Mucosa of gallbladder (tissue), 1 donor: ENCODE measurements at places on chromosomes 5 and 9. TPM values are rescaled to one million over a fixed set of nuclear protein-coding genes. Genes with fewer than 3 reads are reported as not detected.

Gene TJP2
- 116 TPM for total RNA-seq

DNA sequence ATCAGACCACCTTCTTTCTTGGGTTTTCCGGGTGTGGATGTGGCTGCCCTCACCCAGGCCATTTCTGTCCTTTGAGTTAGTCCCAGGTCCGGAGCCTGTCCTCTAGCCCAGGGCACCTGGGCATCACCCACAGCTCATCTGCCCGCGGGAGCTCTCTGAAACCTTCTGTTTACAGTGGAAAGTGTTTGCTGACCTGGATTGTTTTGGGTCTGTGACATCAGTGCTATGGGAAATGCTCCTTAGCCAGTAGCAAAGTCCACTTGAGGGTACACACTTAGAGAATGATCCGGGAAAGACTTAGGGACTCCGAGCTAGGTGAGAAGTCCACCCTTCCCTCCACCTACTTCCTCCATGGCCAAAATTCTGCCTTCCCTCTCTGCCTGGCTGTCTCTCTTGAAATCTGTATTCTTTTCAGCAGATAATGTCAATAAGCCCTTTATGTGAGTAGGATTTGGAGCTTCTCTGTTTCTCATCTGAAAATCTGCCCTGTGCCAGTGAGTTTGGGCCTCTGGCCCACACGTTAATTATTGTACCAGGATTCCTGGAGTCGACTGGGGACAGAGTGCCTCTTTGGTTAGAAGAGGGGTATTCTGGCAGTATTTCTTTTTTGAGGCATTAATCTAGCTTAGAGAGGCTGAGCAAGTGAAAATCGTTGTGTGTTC is 19.9 kb downstream of the ABLIM3 start:
- DNase-seq = peak; percentile 35

Gene LOX
- 9.9 TPM for total RNA-seq

Gene ELOVL7
- 66.8 TPM for total RNA-seq

GRCh38 chr5:157772127-157772526 is 28.6 kb downstream of the LSM11 start:
- no peak for DNase-seq

GRCh38 chr5:4230786-4231641 is 635.4 kb downstream of the IRX1 start:
- DNase-seq = no peak

Gene PTGDS
- 481 TPM for total RNA-seq

DNA sequence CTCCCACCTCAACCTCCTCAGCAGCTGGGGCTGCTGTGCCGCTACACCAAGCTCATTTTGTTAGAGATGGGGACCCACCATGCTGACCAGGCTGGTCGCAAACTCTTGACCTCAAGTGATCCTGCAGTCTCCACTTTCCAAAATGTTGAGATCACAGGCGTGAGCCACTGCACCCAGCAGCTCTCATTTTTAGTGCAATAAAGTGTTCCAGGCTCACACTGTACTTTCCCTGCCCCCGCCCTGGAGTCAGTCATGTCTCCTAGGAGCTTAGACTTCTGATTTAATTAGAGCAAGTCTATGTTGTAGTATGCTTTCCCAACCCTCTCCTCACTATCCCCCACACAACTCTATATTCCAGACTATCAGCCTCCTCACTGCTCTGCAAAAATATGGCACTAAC is 238.0 kb upstream of the ACTBL2 start:
- no peak for DNase-seq

DNA sequence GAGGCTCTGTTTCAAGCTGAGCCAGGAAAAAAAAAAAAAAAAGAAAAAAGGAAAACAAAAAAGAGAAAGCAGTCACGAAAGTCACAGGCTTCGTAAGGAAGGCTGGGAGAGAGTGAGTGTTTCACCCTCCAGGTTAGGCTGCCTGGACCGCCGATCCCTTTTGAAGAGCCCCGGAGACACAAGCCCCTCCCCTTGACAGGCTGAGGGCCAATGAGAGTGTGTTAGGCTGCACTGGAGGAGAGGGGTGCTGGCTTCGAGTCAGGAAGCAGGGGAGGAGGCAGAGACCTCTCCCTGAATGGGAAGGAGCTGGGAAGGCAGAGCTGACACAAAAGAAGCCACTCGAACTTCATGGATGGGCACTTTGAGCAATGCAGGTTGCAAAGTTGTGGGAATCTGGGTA is at the start of gene NMUR2:
Gene NMUR2, minus strand, starts transcription at position 135 of the 400 bp plus-strand sequence. CDS start 166 bp downstream, outside the sequence.
- no peak for DNase-seq

Gene CAPSL
- not detected for total RNA-seq

DNA sequence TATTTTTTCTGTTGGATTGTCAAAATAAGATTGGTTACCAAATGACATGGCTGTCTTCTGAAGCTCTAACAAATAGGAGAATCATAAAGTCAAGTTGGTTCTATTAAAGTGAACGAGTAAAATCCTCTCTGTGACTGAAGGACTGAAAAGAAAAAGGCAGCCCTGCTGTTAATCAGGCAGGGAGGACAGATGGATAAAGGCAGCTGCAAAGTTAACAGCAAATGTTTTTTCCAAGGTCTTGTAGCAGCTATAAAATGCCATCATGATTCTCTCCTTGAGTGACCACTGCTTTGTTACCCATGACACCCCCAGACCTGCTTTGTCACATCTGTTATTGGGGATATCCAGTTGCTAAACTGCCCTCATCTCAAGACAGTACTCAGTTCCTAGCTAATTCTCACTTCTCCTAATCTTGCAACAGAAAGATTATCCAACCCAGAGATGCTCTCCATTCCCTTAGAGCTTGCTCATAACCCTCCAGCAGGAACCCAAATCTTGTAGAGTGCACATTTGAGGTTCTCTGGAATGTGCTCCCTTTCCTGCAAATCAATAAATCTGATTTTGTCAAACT is 89.7 kb upstream of the PARP8 start:
- DNase-seq = no peak

DNA sequence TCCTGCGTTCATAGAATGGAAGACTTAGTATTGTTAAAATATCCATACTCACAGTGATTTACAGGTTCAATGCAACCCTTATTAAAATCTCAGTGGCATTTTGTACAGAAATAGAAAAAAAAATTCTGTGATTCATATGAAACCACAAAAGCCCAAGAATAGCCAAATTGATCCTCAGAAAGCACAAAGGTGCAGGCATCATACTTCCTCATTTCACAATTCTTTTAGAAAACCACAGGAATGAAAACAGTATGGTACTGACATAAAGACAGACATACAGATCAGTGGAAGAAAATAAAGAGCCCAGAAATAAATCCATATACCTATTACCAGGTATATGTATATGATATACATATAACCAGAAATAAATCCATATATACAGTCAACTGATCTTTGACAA is 86.8 kb upstream of the MEGF10 start:
- no peak for DNase-seq

DNA sequence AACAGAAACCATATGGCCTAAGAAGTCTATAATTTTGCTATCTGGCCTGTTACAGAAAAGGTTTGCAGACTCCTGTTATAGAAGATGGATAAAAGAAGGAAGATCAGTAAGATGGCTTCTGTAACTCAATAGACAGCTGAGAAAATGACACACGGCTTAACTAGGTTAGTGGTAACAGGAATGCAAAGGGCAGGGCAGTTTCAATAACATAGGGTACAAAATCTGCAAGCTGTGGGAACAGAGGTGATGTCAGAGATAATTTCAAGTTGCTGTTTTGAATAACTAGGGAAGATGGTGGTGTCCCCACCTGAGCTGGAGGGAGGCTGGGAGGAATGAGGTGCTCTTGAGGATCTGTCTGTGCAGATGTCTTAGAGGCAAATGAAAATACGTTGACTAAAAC is 106.5 kb downstream of the GLIS3 start:
- no peak for DNase-seq

- peak; percentile 56 for DNase-seq
Observed at GRCh38 chr9:135255033-135255840, 167.8 kb downstream of the OLFM1 start.

Gene TMEM215
- not detected for total RNA-seq

Gene SLCO6A1
- not detected for total RNA-seq

- no peak for DNase-seq
Observed at GRCh38 chr5:151602806-151603205, 11.7 kb upstream of the FAT2 start.

- DNase-seq = no peak
Observed at GRCh38 chr5:97276474-97277120, 93.5 kb upstream of the RIOK2 start.

GRCh38 chr9:137245450-137246421 is 4.6 kb downstream of the TUBB4B start:
- DNase-seq = no peak

Gene SOHLH1
- not detected for total RNA-seq

Gene UNC5A
- total RNA-seq = 0.14 TPM

DNA sequence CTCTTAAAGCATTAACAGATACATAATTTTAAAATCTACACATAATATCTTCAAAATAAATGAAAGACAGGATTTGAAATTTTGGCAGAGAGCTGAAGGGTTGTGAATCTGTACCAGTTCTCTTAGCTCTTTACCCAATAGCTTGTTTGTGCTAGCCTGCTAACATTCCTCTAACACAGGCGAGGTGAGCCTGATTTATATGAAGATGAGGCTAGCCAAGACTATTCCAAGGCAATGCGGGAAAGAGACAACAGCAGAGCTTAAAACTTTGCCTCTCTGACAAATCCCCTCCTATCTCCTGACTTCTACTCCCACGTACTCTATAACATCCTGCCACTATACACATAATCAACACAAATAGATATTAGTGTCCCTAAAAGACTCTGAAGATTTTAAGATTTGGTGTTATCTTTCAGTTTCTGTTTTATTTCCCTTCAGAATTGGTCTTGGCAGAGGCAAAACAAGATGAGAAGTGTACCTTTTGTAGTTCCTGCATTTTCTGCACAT is 745.6 kb upstream of the ZNF608 start:
- no peak for DNase-seq

GRCh38 chr5:43041669-43042175 is 1.6 kb upstream of the ANXA2R start:
- DNase-seq = peak; percentile 51

- DNase-seq = no peak
Observed at GRCh38 chr5:170341545-170341944, 44.0 kb upstream of the LCP2 start.

Gene PPP2R2B
- 2.6 TPM for total RNA-seq

Gene FGF10
- 3.5 TPM for total RNA-seq

- DNase-seq = no peak
Observed at GRCh38 chr9:16112116-16112515, 559.3 kb downstream of the CCDC171 start.

DNA sequence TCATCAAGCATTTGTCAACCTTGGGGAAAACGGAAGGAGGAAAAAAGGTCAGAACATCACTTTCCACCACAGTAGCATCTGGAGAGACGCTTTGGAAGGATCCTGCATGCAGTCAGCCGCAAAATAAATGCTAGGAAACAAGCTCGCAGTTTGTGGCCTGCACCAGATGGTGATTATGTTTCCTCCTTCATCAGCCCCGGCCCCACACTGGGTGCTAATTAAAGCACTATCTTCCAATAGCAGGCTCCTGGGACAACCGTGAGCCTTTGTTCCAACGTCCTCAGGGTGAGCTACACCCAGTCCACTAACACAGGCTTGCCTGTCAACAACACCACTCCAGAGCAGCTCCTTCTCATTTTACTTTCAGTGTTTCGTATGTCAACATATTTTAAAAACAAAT is 64.0 kb downstream of the RNF130 start:
- DNase-seq = no peak

Gene STRBP
- total RNA-seq = 37.2 TPM
